ENCODE measurements at places on chromosomes 1 and 21. TPM values are rescaled to one million over a fixed set of nuclear protein-coding genes. Genes with fewer than 3 reads are reported as not detected.

DNA sequence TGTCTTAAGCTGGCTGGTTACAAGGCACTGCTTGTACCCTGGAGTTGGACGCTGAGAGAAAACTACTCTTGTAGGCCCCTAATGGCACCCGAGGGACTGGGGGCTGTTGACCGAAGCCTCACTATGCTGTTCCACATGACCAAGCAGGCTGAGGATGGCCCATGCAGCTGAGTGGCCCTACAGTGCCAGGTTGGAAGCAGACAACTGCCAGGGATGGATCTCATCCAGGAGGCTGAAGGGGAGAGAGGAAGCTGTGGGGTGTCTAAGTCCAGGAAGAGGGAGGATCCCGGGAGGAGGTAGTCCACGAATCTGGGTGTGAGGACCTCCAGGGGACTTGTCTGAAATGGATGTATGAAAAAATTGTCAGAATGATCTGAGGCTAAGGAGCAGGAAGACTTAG is 45.8 kb downstream of the FOXD2 start:
- no peak for DNase-seq

The TUFT1 gene
- total RNA-seq = 1.2 TPM

The OR2T35 gene
- 0.19 TPM for total RNA-seq

The SPATA17 gene
- not detected for total RNA-seq

DNA sequence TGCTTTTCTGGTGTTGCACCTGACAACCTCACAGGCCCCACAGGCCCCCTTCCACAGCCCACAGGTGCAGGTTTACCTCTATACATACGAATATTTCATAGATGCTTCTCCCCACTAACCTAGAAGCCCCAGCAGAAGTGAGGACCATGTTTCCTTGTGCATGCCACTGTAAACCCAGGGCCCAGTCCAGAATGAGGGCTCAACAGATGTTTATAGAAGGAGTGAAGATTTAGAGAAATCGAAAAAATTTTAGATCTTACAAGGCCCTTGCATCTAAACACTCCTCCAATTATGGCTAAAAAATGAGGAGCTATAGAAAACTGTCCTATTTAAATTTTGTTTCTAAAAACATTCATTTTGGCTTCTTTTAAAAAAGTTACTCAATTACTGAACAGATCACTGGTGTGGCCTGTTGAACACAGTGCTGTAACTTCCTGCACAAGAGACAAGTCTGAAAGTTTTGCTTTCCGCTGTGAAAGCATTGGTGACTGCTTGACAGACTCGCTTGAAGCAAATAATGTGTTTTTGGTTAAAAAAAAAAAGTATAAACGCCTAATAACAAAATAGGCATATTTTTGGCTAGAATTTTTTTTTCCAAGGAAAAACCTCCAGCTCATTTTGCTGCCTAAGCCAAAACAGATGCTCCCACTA is 1.2 kb downstream of the ABCB10 start:
- DNase-seq = no peak
